ENCODE measurements at places on chromosomes 4 and X. TPM values are rescaled to one million over a fixed set of nuclear protein-coding genes. Genes with fewer than 3 reads are reported as not detected.

The CSN1S1 gene
- total RNA-seq: not detected

The FATE1 gene
- not detected for total RNA-seq

The ZMAT1 gene
- 5.7 TPM for total RNA-seq

The EOLA1 gene
- total RNA-seq: 12.1 TPM

The ABCG2 gene
- 8.0 TPM for total RNA-seq

The IRS4 gene
- not detected for total RNA-seq

The MAOB gene
- 151 TPM for total RNA-seq

The DDX53 gene
- total RNA-seq: not detected

The EMCN gene
- 3.7 TPM for total RNA-seq

The SNCA gene
- 0.92 TPM for total RNA-seq

The SLIT2 gene
- 0.87 TPM for total RNA-seq

The LUZP4 gene
- total RNA-seq: not detected

The DTHD1 gene
- not detected for total RNA-seq

The OPN1LW gene
- not detected for total RNA-seq

The HELQ gene
- total RNA-seq: 7.9 TPM

The ARX gene
- not detected for total RNA-seq

The MAGEA11 gene
- not detected for total RNA-seq

The LEF1 gene
- total RNA-seq: 0.19 TPM

The PWWP3B gene
- 0.95 TPM for total RNA-seq

The LRRC66 gene
- total RNA-seq: 0.31 TPM

The SPP1 gene
- total RNA-seq: 23.6 TPM

The ITGB1BP2 gene
- 0.61 TPM for total RNA-seq

The STOX2 gene
- total RNA-seq: 3.7 TPM

The FOXR2 gene
- not detected for total RNA-seq

The GLRA3 gene
- total RNA-seq: not detected

The CLNK gene
- total RNA-seq: not detected

The AMTN gene
- not detected for total RNA-seq

The NUDT10 gene
- total RNA-seq: 0.31 TPM

The EVC2 gene
- total RNA-seq: 0.93 TPM

The ARMCX1 gene
- total RNA-seq: 1.1 TPM

The HTRA3 gene
- total RNA-seq: 1.6 TPM

The RAB39B gene
- total RNA-seq: 0.05 TPM

The JADE3 gene
- total RNA-seq: 7.9 TPM

The DAPP1 gene
- total RNA-seq: 0.51 TPM

The HSFX2 gene
- total RNA-seq: not detected

The HSFX4 gene
- not detected for total RNA-seq

The CENPU gene
- total RNA-seq: 0.84 TPM

The FAM114A1 gene
- total RNA-seq: 55.3 TPM

The GPAT3 gene
- 5.8 TPM for total RNA-seq

The IL1RAPL1 gene
- total RNA-seq: not detected

The SCML2 gene
- total RNA-seq: 0.78 TPM

The DOCK11 gene
- 1.1 TPM for total RNA-seq

The TEX13C gene
- not detected for total RNA-seq

The P2RY4 gene
- total RNA-seq: 0.20 TPM

The DCAF12L2 gene
- total RNA-seq: not detected

The ITM2A gene
- total RNA-seq: 4.9 TPM

The KCTD8 gene
- not detected for total RNA-seq

The AFM gene
- 320 TPM for total RNA-seq

The POLN gene
- 0.87 TPM for total RNA-seq

The BMP3 gene
- total RNA-seq: not detected

The TREX2 gene
- 0.18 TPM for total RNA-seq

The SYP gene
- 0.27 TPM for total RNA-seq

The OPRPN gene
- total RNA-seq: 1.3 TPM

All from right lobe of liver (tissue), 6 donors.